ENCODE measurements at places on chromosomes 6 and 20.

- DNase-seq, result peak; percentile 98
These were observed 24.4 kb downstream of the SPDEF start for GRCh38 chr6:34531580-34532201.

DNA sequence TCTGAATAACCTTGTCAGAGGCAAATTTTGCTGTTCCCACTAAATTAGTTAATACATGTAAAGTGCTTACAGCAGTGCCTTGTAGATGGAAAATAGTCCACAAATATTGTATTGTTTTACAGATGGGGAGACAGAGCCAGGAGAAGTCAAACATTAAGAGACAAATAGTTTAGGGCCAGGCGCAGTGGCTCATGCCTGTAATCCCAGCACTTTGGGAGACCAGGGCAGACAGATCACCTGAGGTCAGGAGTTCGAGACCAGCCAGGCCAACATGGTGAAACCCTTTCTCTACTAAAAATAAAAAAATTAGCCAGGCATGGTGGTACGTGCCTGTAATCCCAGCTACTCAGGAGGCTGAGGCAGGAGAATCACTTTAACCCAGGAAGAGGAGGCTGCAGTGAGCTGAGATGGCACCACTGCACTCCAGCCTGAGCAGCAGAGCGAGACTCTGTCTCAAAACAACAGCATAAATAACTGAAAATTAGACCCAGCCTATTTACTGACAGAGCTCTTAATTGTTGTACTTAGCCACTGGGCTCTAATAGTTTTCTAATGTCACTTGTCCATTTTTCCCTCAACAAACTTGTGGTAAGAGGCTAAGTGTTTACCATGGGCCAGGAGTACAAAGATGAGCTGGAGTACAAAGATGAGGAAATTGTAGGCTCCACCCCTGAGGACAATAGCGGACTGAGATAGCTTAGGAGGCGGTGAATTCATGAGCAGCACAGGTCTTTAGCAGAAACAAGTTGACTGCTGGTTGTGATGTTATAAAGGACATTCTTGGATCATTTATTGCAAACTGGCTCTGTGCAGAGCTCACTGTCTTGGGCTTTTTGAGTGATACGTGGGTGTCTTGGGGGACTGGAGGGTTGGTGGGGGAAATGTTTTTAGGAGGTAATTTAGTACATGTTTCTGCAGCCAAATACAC is 6.4 kb downstream of the ZSWIM3 start:
- DNase-seq, result no peak

DNA sequence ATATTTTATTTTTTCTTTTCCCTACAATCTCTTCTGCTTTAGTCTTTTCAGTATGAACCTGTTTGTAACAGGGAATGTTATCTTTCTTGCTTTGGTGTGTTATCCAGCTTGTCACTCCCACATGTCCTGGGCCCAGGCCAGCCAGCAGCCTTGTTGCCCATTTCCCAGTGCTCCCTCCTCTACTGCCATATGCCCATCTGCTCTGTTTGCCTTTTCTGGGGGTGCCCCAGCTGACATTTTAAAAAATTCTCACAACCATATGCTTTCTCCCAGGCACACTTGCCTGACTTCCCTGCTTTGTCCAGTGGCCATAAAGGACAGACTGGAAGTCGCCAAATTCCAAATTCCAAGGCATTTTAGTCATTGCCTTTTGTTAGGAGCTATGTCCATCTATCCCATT is 23.6 kb upstream of the LMBRD1 start:
- DNase-seq, result no peak

DNA sequence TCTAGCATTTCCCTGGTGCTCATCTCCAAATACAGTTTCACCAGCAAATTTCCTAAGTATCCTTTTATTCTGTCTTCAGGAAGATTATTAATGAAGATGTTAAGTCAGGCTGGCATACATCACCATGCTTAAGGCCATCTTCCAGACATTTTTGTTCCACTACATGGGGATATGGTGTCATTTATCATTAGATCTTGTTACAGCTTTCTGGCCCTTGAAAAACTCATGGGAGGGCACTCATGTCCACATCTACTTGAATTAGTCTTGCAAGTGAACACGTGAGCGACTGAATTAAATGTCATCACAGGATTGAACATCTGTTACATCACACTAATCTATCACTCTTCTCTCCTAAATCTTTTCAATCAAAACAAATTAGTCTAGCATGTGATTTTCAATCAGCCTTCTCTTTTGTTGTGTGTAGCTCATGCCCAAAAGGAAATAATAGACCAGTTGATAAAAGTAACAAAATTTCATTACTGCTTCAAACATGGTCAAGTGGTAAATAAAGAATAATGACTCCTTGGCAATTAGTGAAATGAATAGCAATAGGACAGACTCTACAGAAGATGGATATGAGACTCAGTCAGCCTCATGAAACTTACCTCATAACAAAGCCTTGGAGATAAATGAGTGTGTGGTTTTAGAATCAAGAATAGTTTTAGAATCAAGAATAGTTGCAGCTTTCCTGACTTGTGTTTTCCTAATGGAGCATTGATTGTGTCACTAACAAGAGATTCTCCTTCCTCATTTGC is 80.5 kb downstream of the MTFR2 start:
- DNase-seq, result no peak

DNA sequence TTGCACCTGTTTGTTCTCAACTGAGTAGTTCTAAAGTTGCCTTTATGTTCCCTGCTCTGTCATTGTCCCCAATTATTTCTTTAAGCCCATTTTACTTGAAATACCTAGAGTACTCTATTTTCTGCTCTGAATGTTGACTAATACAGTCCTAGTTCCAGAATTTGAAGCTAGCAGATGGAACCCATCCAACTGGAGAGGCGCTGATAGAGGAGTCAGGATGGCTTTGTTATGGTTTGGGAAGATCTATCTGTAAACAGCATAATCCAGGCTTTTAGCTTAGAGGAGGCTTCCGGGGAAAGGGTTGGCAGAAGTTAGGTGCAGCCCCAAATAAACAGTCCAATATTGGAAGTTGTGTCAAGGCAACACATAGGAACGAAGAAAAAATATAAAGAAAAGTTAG is 927.7 kb downstream of the TFAP2A start:
- DNase-seq, result peak; percentile 64

- no peak for DNase-seq
These were observed 37.1 kb downstream of the PPP1R16B start for GRCh38 chr20:38842558-38842981.

DNA sequence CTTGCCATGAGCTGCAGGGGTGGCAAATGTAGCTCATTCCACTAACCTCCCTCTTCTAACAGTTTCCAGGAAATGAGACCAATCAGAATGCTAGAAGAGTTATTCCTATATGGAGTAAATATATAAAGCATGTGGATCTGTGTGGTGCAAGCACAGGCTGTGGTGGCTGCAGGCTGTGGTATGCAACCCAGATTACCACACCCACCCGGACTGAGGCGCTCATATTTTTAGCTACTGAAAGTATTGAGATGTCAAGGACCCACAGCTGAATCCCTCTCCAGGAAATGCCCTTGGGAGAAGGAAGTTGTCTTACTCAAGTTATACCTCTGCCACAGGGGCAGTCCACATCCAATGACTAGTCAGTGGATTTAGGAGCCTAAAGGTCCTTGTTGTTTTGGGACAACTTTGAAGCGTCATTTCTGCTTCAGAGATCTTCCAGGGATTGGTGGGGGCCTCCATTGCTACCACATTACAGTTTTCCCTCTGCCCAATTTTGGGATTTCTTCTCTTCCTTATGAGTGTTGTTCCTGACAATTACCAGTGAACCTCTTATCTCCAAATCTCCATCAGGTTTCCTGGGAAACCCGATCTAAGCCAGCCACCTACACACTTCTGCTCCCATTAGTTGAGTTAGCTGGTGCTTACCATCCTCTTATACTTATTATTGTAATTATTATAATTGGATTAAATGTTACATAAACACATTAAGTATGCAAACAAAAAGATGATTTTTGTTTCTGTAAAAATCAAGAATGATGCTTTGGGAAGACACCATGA is 12.1 kb upstream of the REPS1 start:
- DNase-seq, result no peak

DNA sequence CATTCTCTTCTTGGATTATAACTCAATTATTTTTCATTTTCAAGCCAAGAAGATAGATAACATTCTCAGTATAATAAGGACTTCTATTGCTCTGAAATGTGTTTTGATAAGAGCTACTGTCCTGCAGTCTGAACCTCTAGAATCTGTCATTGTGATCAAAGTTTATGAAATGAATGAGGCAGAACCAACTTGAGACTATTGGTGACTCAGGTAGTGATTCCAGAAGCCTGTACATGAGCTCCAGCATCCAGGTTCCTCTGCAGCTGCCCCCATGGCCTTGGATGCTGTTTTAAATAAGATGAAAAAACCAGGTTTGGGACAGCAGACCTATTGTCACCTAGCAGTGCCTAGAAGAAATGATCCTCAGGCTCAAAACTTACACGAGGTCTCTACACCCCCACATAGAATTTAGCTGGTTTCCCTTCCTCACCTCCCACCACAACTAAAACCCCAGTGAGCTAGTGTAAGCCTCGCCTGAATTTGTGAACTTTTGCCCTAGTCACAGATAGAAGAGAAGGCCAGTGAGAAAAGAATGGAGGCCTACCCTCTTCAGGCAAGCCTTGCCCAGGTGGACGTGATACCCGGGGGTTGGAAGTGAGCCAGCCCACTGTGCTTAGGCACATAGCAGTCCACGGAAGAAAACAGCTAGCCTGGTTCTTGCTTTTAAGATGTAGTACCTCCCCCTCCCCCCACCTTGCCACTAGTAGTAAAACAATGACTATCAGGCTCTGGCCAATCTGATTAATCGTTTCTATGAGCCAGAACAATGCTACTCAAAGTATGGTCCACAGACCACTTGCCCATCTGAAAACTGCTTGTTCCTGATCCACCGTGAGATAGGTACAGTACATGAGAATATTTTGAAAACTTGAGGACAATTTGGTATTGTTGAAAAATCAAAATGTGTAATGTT is 73.0 kb upstream of the SYNJ2 start:
- DNase-seq, result no peak

DNA sequence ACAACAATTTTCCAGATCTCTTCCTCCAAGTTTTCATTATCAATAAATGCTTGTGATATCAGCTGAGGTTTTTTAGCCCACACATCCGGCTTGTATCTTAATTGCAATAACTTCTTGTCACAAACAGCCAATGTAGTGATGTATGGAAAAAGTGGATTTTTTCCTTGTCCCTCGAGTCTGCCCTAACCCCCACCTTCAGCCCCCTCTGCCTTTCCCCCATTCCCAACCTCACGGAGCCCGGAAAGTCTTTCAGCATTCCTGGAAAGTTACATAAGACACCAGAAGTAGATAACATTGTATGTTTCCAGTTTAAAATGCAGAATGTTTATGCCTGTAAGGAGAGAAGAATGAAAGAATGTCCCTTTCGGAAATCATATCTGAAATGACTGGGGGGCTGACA is 179.2 kb upstream of the PHACTR1 start:
- DNase-seq, result no peak

DNA sequence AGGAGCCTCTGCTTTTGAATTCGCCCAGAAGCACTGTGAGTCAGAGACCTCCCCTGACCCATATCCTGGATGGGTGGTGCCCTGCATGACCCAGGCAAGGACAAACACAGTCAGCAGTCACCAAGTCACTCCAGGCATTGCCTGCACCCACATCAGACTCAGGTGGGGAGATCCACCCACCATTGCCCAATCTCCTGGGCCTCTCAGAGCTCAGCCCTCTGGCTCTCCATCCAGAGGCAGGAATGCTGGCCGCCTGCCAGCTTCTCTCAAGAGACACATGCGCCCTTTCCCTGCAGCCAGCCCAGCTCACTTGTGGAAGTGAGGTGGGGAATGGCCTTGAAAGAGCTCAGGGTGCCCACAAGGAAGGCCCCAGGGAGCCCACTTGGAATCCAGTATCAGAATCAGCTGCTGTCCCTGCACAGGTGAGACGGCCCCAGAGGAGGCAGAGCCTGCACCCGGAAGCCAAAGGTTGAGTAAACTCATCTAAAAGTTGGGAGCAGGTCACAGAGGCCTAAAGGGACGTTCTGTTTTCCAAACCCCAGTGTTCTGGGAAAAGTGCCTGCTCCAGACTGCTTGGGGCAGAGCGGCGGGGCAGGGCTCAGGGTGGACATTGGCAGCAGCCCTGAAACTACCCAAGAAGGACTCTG is 129.8 kb downstream of the PREX1 start:
- DNase-seq, result peak; percentile 55

DNA sequence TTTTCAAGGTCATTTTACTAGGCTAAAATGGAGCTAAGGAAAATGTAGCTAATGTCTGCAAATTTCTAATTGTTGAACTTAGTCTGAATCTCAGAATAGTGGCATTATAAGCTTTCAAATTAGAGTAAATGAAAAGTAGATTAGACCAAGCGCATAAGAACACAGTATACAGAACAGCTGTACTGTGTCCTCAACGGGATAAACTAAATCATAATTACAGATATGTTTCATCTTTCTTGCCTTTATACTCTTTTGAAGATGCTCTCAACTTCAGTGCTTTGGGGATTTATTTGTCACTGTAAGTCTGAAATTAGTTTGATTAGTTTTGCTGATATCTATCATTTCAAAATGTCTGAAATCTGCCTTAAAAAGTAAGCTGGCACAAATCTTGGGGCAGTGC is 305.4 kb downstream of the LAMA2 start:
- no peak for DNase-seq

- no peak for DNase-seq
These were observed 140.8 kb upstream of the ARMC2 start for GRCh38 chr6:108707328-108707976.

DNA sequence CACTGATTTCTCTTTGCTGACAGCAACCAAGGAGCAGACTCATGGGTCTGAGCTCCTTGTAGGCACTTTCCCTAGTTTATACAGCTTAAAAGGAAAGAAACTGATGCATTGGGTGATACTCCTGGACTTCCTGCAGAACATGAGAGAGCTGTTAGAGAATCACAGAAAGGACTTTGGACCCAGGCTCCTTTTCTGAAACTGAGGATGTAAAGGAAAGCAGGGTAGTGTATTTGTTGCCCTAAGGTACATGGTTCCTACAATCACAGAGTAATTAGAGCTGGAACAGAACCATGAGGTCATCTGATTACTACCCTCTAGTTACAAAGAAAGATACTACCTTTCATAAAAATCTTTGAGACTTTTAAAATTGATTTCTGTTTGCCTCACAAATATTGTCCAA is 477.1 kb upstream of the SPTLC3 start:
- no peak for DNase-seq

DNA sequence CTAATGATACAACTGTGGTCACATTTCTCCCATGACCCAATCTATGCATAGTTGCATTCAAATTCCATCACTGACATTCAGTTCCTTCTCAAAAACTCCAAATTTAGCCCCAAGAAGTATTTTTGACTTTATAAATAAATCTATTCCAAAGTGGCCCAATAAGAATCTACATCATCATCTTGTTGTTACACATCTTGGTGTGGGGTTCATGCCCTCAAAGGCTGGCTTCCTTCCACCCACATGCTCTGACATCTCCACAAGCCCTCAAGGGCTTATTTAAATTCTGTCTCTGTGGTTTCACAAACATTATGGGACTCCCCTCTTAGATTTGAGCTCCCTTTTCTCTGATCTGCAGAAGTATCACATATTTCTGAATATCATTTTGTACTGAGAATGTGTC is 585.3 kb upstream of the BTBD3 start:
- no peak for DNase-seq

All from MG63 (cell line).